ENCODE measurements at places on chromosomes 6 and 20.

GRCh38 chr6:34560366-34561226, 4.5 kb upstream of the SPDEF start:
- DNase-seq, result no peak

- no peak for DNase-seq
Measured at GRCh38 chr20:5504061-5504739, 187.4 kb upstream of the PROKR2 start.

- DNase-seq, result no peak
Measured at GRCh38 chr6:117007659-117008058, 130.6 kb downstream of the RFX6 start.

DNA sequence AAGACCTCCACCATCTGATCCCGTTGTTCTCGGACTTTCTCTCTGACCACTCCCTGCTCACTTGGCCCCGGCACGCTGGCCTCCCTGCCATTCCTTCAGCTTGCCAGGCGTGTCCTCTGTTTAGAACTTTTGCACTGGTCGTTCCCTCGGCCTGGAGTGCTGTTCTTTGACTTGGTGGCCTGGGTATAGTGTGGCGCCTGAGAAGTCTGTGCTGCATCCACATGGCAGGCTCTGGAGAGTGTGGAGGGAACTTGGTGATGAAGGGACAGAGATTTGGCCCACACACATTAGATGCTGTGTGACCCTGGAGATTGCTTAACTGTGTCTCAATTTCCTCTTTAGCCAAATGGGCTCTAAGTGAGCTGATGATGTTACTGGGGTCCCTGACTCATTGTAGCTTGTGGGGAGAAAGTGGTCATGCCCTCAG, 13.0 kb upstream of the TGM2 start:
- no peak for DNase-seq

- no peak for DNase-seq
Measured at GRCh38 chr20:49982072-49982345, 771 bp upstream of the SNAI1 start.

- DNase-seq, result no peak
Measured at GRCh38 chr6:40280231-40280630, 306.9 kb downstream of the LRFN2 start.

DNA sequence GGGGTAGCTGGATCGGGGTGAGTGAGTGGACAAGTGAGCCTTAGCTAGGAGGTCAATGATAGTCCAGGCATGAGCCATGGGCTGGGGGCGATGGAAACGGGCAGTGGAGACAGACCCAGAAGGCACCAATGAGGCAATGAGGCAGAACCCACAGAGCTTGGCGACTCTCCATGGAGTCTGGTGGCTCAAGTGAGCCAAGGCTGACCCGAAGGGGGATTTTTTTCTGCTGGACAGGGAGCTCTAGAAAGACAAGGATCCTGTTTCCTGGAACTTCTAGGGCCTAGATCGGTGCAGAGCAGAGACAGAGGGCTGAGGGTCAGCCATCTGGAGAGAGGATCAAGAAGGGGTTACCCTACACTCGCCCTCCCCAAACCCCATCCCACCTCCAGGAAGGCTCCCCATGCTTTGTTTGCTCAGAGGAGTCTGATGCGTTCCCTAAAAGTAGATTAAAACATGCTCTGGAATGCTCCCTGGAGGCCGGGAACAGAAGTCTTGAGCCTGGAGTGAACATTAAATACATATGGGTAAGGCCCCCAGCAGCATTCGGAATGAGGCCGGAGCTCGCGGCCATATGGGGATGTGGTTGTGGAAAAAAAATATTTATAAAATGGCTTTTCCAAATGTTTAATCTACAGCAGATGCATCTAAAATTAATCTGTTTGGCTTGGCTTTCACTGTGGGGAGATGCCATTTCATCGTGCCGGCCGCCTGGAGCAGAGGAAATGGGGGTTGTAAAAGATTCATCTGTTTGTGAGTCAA, 237.8 kb upstream of the PMEPA1 start:
- no peak for DNase-seq

GRCh38 chr20:43682446-43682845, 15.5 kb downstream of the MYBL2 start:
- no peak for DNase-seq

DNA sequence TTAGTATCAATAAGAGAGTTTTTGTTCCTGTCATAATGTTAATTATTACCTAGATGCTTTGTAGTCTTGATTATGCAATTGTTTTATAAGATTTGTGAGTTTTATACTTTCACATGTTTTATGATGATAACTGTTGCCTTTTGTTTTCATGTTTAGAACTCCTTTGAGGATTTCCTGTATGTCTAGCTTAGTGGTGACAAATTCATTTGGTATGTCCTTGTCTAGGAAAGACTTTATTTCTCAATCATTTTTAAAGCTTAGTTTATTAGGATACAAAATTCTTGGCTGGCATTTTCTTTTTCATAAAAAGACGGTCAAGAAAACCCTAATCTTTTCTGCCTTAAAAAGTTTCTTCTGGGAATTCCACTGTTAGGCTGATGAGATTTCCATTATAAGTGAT, 849.9 kb upstream of the EYS start:
- no peak for DNase-seq

GRCh38 chr6:163438298-163438939, 23.9 kb downstream of the QKI start:
- DNase-seq, result no peak

DNA sequence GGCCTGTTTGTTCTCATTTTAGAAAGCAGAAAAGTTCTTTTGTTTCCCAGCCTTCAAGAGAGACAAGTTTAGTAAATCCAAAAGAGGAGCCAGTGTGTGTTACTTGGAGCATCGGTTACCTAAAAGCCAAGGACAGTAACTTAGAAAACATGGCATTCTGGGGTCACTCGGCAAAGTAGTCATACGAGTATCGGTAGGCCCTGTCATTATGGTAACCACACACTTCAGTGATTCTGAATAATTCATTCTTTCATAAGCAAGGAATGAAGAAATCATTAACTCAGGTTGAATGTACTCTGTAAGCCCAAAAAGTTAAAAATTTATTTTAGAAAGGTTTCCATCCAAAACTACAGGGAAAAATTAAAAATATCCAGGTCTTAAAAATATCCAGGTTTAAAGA, 34.0 kb downstream of the CNKSR3 start:
- DNase-seq, result no peak

DNA sequence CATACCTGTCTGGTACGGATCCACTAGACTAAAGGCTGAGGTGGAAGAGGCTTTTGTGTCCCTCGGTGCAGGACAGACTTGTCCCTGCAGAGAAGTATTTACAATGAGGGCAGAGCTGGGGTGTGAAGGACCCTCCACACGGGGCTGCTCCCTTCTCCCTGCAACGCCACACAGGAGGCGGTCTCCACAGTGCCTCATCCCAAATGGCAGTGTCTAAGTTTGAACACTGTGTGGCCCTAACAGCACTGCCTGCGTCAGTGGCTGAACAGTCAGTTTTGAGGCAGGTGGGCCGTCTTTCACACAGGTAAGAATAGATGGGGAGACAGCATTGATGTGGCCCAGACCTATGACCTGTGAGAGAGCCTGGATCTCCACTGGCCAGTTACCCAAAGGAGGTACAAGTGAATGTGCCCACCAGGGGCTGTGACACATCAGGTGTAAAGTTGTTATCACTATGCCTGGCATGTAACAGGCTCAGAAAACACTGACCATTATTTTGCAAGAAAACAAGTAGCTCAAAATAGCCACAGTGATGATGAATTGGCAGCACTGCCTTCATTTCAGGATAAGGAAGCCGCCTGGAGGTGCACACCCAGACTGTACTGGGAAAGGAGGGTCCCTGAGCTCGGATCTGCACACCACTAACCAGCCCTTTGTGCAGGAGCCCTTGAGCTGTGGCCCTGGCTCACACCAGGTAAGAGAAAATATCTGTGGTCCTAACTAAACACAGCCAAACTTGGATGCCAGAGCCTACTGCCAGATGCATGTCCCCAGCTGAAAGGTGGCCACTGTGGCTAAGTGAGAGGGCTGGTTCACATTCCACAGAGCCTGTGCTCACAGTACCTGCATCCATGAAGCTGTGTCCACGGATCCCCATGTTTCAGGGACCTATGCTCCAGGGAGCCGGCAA, 246.7 kb downstream of the DLL1 start:
- DNase-seq, result no peak

GRCh38 chr6:152821525-152821924, 70.9 kb downstream of the VIP start:
- no peak for DNase-seq

DNA sequence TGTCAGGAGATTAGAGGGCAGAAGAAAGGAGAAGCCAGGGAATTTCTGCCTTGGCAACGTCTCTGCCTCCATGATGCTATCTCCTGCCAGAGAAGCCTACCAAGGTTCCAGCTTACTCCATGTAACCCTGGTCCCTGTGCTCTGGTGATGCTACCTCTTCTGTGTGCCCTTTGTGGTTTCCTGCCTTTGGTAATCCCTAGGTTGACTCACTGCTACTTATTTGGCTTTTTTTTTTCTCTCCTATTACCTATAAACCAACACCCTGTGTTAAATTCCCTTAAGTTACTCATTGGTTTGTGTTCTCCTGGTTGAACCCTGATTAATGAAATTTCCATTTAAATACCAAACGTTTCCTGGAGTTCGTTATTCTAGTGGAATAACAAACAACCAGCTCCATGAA, 527.8 kb upstream of the FLRT3 start:
- DNase-seq, result no peak

- no peak for DNase-seq
Measured at GRCh38 chr6:22732176-22732970, 163.0 kb downstream of the HDGFL1 start.

DNA sequence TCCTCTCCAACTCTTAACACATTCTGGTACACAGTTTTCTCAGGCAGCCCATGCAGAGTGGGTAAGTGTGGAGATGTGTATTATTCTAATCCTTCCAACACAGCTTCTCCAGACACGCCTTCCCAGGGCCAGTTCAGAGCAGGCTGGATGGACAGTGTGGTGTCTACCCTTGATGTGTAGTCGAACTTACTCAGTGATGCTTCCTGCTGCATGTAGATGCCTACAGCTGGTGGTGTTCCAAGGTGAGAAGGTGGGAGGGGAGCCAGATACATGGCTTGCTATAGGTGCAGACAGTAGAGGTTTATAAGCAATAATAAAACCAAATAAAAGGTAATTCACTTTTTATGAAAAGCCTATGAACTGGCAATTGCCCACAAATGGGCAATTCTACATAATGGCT, 104.0 kb downstream of the QRSL1 start:
- no peak for DNase-seq

All from activated CD8-positive, alpha-beta memory T cell treated with anti-CD3 and anti-CD28 coated beads for 1 hour (primary cell).